Stimulated activated CD8-positive, alpha-beta memory T cell treated with anti-CD3 and anti-CD28 coated beads, Interleukin-15, amount 100 ng/mL, for 48 hours (primary cell): ENCODE measurements at places on chromosomes 13 and 19.

GRCh38 chr13:74683411-74683810 is 549.2 kb upstream of the KLF12 start:
- no peak for DNase-seq

GRCh38 chr13:110356362-110356761 is 49.3 kb downstream of the COL4A2 start:
- DNase-seq: no peak

DNA sequence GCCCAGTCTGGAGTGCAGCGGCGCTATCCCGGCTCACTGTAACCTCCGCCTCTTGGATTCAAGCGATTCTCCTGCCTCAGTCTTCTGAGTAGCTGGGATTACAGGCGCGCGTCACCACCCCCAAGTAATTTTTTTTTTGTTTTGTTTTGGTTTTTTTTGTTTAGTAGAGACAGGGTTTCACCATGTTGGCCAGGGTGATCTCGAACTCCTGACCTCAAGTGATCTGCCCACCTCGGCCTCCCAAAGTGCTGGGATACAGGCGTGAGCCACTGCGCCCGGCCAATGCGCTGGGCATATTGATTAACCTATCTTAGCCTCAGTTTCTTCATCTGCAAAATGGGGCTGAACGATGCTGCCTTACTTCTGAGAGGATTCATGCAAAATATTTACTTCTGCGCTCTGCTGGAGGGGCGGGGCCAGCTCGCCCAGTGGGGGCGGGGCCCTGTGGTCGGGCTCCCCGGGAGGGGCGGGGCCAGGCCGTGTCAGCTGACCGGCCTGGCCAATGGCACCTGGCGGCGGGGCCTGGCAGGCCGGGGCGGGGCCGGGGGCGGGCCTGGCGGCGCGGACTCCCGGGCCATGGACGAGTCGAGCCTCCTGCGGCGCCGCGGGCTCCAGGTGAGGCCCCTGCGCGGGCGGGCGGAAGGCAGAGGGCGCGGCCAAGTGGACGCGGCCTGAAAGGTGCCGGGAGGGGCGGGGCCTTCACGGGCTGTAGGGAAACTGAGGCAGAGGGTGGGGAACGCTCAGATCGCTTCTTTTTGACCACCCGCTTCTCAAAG is at the start of gene MAST3:
MAST3 (plus strand) TSS at position 562 of the 776 bp plus-strand sequence; CDS start at position 577, 15 bp downstream.
- peak; percentile 94 for DNase-seq

GRCh38 chr19:46530636-46531035 is 35.0 kb upstream of the PNMA8B start:
- DNase-seq: no peak
